Stimulated activated CD8-positive, alpha-beta memory T cell treated with anti-CD3 and anti-CD28 coated beads, Interleukin-7, amount 100 ng/mL, for 4 hours (primary cell): ENCODE measurements at places on chromosomes 6 and 20.

GRCh38 chr6:27558028-27558724 lies 85.3 kb upstream of the ZNF184 start:
- DNase-seq, result no peak

DNA sequence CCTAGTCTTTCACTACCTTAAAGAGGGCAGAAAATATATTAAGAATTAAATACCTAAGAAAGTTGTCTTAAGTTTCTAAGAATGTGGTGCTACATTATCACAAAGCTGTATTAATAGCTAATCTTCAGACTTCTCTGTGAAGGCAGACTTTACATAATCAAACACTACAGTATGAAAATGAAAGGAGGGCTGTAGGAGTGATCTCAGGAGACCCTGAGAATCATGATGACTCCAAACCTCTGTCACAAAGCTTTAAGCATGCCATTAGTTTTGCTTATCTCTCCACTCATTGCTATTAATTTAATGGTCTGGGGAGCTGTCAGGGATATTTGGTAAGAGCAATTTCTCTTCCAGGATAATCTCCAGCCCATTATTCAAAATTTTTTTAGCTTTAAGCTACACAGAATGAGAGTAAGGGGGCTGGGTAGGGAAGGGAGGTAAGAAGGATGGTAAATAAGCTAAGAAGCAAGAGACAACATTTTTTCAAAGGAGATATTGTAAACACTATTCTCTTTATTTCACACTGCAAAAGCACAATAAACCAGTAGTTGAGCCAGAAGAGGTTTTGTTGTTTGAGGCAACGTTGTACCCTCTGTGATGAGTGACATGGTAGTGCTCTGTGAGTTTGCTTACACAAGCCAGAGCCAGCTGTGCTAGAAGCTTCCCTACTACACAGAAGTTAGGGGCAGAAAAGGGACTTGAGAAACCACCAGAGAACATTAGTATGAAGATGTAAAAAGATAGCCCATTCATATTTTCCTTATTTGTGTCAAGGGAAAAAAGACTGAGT lies 258.8 kb downstream of the GMDS start:
- DNase-seq, result no peak

GRCh38 chr6:167122041-167122826 lies 662 bp upstream of the CCR6 start:
- DNase-seq, result no peak

DNA sequence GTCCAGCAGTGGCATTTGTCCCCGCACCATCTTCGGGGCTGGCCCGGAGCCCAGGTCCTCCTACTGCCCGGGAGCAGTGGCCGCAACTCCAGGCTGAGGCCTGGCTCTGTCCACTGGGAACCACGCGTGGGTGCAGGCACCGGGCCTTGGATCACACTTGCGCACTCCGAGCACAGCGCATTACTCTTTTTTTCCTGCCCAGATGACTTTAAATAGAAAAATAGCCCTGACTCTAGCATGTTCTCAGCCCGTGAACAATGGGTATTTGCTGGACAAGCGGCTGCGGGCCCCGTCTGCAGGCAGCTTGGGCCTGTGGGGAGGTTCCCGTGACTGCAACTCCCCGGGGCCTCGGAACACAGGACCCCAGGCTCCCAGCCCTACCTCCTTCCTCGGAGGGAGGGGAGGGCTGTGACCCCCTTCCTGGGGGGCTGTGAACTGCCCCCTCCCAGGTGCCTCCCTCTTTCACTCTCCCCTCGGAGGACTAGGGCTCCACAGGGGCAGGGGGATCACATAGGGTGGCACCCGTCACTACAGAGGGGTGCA lies 162.2 kb downstream of the TBXT start:
- no peak for DNase-seq

DNA sequence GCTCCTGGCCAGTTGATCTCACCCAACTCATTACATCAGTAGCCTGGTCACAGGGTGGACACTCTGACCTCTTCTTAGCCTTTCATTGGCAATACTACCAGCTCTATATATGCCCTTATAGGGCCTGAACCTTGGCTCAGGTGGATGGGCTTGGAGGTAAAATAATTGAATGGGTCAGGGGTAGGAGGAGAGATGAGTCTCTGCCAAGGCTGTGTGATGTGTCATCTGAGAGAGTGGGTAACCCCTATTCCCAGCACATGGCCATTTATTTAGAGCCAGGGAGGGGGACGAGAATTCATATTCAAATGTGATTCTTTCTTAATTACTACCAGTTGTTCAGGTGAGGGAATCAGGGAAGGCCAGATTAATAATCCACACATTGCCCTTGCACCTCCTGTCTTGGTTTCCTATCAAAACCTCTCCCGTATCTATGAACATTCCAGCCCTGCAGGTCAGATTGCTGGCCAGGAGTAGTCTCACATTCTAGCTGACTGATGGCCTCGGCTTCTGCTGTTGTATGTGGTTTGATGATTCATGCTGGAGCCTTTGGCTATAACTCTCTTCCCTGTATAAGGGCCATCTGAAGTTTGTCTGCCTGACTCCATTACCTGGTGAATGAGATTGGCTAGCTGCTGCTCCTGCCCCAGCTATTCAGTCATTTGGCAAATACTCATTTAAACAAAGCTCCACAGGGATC lies 13.4 kb downstream of the C20orf173 start:
- DNase-seq, result no peak

DNA sequence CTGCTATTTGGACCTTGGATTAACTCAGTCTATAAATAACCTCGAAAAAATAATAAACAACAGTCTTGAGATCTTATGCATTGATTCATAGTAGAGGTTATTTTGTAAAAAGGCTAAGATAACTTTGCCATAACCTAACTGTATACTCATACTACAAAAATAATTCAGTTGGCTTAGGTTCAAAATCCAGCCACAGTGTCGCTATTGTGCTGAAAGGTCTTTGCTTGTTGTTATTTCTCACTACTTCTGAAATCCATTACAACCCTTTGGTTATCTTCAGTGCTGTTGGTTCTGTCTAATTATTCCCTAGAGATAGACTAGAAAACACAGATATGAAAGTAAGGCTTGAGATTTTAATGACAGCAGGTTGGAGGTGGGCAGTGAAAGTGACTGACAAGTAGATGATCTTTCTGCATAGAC lies 74.4 kb downstream of the MKKS start:
- no peak for DNase-seq

DNA sequence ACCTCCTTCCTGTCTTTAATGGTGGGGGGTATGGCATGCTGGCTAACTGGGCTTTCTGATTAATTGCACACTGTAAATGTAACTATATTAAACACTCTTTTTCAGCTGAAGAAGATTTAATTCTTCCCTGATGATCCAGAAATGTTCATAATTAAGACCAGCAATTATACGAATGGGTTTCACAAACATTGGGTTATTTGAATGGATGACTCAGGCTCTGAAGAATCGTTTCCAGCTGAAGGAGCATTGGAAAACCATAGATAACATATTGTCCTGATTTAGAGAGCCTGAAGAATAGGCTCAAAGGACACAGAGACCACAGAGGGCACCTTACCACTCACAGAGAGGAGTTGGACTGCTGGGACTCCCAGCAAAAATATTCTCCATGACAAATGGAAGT lies 130.7 kb upstream of the SSTR4 start:
- DNase-seq, result no peak
